ENCODE measurements at places on chromosomes 6 and 20.

DNA sequence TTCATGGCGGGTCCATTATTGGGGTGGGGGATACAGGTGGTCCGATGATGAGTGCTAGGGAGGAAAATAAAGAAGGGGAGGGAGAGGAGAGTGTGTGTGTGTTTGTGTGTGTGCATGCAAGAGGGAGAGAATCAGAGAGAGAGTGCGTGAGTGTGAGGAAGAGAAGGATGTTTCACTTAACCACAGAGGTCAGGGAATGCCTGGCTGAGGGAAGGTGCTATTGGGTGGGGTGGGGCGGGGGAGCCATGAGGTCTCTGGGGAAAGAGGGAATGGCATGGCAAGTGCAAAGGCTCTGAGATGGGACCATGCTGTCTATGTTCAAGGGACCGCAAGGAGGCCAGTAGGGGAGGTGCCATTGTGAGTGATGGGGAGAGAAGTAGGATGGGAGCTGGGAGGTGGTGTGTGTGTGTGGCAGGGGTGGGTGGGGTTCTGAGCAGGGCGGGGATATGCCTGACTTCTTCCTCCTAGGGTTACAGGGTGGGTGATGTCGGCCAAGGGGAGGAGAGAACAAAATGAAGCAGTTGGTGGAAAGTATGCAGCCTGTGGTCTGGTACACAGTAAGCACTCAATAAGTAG is 23.0 kb downstream of the CEBPB start:
- DNase-seq, result no peak

DNA sequence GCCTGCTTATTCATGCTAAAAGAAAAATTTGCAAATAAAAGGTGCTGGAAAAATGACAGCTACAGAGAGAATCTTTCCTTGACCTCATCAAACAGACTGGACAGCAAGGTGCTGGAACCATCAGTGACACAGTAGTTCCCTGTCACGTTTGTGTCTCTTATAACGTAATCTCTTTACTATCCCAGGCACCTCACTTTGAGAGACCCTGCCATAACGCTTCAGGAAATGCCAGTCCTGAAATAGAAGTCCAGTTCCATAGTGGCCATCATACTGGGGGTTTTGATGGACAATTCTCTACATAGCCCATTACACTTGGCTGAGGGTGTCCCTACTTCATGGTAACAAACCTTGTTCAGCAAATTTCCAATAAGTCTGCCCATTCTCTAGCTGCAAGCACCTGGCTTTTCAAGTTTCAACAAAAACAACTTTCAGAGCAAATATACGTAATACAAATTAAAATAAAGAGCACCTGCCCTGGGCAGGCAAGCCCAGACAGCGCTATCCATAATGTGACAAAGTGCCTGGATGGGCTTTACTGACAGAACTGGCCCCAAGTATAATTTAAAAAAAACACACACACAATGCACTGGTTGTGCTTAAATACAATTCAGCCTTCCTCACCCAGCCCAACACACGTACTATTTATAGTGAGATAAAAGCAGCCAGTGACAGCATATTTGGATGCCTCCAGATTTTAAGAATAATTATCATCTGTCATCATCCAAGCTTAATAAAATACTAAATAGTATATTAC is 38.7 kb downstream of the CNKSR3 start:
- no peak for DNase-seq

DNA sequence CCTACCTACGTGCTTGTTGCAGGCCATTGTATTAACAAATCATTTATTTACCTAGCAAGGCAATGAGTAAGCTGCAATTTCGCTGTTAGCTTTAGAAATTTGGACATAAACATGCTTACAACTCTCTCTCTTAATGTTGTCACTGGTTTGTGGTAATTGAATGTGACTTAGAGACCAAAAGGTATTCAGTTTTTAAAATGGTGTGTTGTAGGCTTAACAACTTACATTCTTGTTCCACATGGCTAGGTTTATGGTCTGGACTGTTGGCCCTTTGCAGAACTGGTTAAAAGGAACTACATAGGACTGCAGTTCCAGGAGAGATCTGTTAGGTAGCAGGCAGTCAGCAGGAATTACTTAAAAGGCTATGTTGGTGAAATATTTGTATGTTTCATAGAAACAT is 10.3 kb upstream of the CTAGE9 start:
- no peak for DNase-seq

DNA sequence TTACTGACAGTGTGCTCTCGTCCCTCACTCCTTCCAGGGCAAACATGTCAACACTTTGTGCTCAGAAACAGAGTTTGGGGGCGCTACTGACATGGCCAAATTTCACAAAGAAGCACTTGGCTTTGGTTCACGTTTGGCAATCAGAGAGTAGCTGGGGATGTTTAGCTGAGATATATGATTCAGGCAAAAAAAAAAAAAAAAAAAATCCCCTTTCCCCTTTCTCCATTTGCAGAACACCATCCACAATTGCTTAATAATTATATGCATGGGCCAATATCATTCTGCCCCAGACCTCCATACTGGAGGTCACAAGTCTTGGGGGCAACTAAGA is 128.4 kb upstream of the ADGRF1 start:
- no peak for DNase-seq

DNA sequence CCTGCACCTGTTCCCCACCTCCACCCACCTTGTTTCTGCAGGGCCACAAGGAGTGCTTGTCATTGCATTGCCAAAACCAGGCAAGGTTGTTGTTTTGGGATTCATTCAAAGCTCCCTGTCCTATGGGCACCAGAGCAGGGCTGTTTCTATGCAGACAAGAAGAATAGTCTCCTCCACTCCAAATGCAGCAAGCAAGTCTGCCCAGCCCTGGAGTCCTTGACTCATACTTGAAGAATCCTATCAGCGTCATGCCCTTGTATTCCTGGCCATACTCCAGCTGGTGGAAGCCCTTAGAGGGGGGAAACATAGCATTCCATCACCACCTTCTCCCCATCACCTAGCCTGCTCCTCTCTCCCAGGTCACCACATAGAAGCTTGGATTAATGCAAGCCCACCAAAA is 145.3 kb upstream of the ECI2 start:
- DNase-seq, result no peak

GRCh38 chr20:23602241-23602640 is 3.5 kb downstream of the CST9 start:
- DNase-seq, result no peak

GRCh38 chr6:15949982-15950381 is 178.9 kb upstream of the MYLIP start:
- no peak for DNase-seq

DNA sequence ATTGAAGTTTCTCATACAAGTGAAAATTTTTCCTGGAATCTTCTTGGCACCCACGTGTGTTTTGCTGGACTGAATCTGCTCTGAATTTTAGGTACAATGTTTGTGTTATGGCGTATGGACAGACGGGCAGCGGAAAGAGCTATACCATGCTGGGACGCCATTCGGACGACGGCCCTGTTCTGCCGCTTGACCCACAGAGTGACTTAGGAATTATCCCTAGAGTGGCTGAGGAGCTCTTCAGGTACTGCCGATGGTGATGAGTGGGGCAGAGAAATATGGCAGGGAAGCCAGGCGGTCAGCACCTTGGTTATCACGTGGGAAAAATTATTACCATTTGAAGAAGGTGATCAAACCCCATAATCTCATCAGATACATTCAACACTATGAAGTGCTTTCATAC is 36.3 kb downstream of the KIF25 start:
- DNase-seq, result no peak

- DNase-seq, result no peak
Measured at GRCh38 chr6:68701159-68701558, 66.1 kb downstream of the ADGRB3 start.

- DNase-seq, result no peak
Measured at GRCh38 chr6:166614589-166614988, 12.5 kb downstream of the RPS6KA2 start.

DNA sequence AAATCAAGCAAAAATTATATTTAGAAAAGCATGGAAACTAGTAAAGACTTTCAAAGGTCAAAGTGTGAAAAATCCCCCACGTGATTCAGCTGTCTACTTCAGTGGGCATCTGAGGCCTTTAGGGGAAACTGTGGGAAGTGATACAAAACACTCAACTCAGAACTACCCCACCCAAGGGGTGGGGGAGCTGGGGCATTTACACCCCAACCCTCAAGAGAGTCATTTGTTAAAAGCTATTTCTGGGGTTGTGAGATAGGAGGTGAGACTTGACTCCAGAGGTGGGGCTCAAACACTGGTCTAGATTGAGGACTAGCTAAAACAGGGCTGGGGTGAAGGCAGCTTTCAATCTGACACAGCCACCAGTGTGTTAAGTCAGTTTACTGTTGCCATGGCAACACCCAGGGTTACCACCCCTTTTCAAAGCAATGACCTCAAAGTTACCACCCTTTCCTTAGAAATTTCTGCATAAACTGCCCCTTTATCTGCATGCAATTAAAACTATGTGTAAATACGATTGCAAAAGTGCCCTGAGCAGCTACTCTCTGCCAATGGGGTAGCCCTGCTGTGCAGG is 9.9 kb upstream of the GTSF1L start:
- DNase-seq, result no peak

GRCh38 chr20:58787211-58788005 is 63.3 kb downstream of the GNAS-AS1 start:
- no peak for DNase-seq

DNA sequence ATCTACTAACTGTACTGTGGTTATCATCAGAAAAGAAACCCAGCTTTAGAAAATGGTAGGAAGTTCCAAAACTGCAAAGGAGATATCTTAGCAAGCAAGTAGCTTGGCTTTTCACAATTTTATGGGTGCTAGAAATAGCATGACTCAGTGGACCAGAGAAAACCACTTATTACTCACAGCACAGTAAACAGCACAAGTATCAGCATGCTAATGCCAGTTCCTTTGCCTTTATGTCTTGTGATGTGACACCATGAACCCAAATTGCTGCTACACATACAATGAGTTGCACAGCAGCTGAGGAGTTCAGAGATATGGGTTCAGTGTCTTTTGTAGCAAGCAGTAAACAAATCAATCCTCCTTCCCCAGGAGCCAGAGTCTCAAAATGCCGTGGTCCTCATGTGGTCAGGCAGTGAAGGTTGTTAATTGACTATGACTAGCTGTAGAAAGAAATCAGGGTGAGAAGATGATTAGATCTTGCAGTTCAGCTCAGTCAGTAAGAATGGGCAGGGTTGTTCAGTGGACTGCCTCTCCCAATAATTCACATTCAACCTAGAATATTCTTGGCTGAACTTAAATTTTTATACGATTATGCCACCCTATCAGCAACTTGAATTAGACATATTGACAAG is 73.3 kb downstream of the OPRM1 start:
- no peak for DNase-seq

GRCh38 chr6:56816370-56816769 is 138.5 kb upstream of the BEND6 start:
- DNase-seq, result no peak

GRCh38 chr6:19892260-19892659 is 55.1 kb downstream of the ID4 start:
- no peak for DNase-seq

GRCh38 chr6:11021003-11021402 is 23.1 kb downstream of the ELOVL2 start:
- DNase-seq, result no peak

GRCh38 chr6:68229566-68229965 is 405.5 kb upstream of the ADGRB3 start:
- DNase-seq, result no peak

- DNase-seq, result no peak
Measured at GRCh38 chr20:5718896-5719595, 31.2 kb upstream of the SHLD1 start.

- DNase-seq, result no peak
Measured at GRCh38 chr6:119174085-119174445, 95.6 kb upstream of the FAM184A start.

- no peak for DNase-seq
Measured at GRCh38 chr20:64181391-64181790, 17.1 kb downstream of the MYT1 start.

DNA sequence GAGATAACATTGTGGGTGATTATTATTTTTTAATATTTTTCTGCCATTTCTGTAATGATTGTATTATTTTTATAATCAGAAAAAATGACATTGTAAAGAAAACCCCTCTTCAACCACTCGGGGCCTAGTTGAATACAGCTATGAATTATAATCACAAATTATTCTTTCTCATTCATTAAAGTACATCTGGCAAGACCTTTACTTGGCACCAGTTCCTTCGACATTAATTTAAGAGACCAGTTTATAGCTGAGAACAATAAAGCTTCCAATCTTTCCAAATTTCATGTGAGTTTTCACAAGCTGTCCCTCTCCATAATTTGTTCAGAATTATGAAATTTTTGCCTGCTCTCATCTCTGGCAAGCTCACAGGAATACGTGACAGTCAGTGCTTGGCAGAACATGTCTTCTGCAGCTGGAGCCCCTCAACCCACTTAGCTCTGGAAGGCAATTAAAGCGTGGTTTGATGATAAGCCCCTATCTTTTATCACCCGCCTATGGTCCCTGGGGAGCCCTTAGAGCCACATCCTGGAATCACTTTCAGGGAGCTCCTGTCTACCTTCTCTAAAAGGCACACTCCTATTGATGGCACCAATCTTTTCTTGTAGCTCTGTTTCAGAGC is 237.2 kb upstream of the PRND start:
- no peak for DNase-seq

DNA sequence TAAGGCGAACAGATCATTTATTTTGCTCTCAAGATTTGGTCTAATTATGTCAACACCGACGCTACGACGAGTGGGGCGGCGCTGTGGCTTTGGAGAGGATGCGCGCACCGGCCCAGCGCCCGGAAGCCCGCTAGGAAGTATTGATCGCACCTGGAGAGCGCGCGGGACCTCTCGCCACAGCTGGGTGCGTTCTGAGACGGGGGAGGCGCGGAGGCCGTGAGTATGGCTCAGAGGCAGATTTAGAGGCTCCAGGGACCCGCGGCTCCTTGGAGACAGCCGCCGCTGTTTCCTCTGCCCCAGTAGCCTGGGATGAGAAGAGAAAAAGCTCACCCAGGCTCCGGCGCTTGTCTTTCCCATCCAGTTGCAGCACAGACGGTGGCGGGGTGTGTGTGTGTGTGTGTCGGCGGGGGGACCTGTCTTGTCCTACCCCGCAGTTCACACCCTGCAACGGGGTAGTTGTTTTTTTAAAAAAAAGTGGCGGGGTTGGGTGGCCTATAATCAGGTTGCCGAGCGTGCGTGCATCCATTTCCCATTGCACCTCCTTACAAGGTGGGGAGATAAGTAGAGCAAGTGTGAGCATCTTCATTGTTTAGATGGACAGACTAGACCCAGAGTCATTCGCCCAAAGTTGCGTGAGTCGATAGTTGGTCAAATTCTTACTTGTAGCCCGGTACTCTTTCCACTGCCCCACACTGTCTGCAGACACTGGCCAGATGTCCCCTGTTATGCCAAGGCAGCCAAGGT is 11.2 kb downstream of the TFAP2D start:
- DNase-seq, result no peak

GRCh38 chr6:140175486-140175885 is 801.0 kb upstream of the CITED2 start:
- DNase-seq, result no peak

DNA sequence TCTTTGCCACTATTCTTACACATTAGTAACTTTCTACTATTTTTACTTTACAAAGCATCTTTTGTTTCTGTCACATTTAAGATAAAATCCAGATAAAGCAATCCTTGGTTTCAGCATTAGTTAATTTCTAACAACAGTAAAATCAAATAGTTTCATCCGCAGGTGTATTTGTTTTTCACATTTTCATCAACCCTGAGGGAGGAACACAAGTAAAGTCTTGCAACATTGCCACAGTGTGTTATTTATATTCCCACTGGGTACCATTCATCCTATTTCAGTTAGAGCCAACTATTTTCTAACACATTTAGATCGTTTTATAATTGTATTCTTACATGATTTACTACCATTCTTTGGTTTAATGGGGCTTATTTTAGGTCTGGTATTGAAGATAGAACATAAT is 908.7 kb upstream of the CITED2 start:
- no peak for DNase-seq

Measured in activated T-helper 9 cell treated with anti-CD3 and anti-CD28 coated beads, Interleukin-2, amount 50 U/mL, for 16 hours (primary cell).